KBM-7 (cell line): ENCODE measurements at places on chromosomes 2 and 18.

DNA sequence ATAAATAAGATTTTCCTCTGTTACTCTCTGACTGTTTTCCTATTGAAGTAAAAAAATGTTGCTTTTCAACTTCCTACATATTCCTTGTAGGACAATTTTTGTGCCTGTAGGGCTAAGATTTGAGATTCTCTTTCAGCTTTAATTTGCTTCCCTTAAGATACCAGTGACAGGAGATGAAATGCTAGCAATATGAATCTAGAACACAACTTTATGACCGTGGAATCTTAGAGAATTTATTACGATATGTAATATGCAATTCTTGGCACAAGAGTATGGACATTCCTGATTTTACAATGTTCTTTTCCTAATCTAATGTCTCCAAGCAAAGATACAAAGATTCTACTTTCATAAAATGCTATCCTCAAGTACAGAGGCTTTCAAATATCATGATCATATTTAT lies 180.9 kb downstream of the KCNE4 start:
- no peak for DNase-seq

- no peak for DNase-seq
Observed at GRCh38 chr2:231613331-231613662, 20.6 kb downstream of the TEX44 start.

GRCh38 chr2:235220331-235220730 lies 268.5 kb downstream of the SH3BP4 start:
- no peak for DNase-seq

- DNase-seq = no peak
Observed at GRCh38 chr18:63185984-63186383, 133.6 kb downstream of the BCL2 start.

DNA sequence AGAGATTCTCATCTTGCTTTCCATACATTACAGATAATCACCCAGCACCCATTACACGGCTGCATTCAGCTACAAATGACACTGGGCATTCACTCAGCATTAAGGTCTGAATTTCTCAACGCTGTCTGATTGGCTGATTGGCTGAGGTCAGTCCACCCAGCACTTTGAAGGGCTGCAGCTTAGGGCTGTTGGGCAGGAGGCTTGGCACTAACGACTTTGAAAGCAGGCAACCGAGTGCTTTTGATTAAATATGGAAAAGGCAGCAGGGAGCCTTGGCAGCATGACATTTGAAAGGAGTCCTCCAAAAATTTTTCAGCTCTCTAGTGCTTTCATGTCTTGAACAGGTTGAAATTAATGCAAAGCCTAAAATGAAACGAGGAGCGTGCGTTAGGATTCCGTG lies 253.0 kb downstream of the DCDC2C start:
- DNase-seq = no peak

DNA sequence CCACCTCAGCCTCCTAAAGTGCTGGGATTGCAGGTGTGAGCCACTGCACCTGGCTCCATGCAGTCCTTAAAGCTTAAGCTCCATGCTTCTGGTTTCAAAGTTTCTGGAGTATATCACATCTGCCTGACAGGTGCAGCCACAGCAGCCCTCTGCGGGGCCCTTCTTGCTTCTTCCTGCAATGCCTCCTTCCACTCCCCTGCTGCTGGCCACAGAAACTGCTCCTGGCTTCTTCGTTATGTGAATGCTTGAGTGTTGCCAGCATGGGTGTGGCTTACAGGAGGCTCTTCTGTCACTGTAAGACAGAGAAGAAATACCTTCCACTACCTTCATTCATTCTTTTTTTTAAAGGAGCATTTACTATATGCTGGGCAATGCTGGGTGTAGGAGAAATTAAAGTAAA lies 10.1 kb upstream of the CCBE1 start:
- no peak for DNase-seq

- no peak for DNase-seq
Observed at GRCh38 chr2:98504381-98505109, 59.9 kb downstream of the INPP4A start.

DNA sequence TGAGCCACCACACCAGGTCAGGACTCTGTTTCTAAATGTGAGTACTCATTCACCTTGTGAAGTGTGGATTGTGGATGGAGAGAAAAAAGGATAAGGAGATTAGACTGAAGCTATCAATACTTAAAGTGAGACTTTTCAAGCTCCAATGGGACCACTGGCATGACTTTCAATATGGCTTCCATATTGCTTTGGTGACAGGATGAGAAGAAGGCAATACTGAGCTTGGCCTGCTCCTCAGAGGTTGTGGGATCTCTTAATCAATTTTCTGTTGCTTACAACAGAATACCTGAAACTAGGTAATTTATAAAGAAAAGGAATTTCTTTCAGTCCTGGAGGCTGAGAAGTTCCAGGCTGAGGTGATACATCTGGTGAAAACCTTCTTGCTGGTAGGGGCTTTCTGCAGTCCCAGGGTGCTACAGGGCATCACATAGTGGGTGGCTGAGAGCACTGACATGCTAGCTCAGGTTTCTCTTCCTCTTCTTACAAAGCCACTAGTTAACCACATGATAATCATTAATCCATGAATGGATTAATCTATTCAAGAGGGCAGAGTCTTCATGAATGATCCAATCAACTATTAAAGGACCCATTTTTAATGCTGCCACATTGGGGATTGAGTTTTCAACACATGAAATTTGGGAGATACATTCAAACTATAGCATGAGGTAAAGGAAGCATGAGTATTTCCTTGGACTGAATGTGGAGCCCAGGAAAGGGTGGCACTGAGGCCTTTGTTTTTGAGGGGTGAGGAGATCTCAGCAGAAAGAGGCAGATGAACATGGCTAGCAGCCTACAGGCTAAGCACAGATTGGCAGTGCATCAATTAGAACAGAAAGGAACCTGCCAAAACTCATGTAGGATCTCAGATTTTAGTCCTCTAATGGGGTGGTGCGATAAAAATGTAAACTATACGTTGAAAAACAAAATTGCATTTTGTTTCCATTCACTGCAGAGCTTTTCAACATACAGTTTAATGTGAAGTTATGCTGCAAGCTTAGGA lies 274.5 kb downstream of the PIK3C3 start:
- DNase-seq = no peak

- DNase-seq = no peak
Observed at GRCh38 chr18:48959921-48960920, 9.5 kb upstream of the SMAD7 start.

DNA sequence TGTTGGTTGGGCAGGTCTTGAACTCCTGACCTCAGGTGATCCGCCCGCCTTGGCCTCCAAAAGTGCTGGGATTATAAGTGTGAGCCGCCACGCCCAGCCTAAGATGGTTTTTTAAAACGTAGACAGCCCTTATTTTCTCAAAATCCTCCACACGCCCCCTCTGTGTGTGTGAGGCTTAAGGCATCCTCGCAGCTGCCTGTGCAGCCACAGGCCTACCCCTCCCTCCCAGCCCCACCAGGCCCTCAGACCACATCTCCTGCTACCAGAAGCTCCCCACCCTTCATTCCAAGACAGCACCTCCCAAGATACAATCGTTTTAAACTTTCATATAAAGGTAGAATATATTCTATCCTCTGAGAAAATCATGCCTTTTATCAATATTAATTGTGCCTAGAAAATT lies 4.8 kb downstream of the ANO7 start:
- no peak for DNase-seq

- no peak for DNase-seq
Observed at GRCh38 chr18:40769786-40770185, 1185.2 kb upstream of the PIK3C3 start.

- DNase-seq = no peak
Observed at GRCh38 chr2:133490411-133490980, 77.8 kb downstream of the NCKAP5 start.

DNA sequence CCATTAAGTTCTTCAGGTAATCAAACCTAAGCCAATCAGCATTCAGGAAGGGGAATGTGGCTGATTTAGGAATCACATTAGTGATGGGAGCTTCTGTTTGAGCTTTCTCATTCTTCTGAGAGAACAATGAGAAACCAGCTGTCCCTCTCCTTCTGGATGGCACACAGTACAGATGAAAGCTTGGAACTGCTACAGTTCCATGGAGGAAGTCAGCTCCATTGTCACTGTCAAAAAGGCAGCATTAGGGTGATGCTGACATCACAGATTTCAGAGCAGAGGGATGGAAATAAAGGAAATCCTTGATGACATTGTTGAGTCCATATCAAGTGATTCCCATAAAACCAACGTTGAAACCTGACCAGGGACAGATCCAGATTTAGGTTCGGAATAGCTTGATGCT lies 36.1 kb upstream of the ACYP2 start:
- no peak for DNase-seq

- DNase-seq = no peak
Observed at GRCh38 chr2:61924895-61925663, 19.6 kb downstream of the COMMD1 start.
